ENCODE measurements at places on chromosomes 11 and 22. TPM values are rescaled to one million over a fixed set of nuclear protein-coding genes. Genes with fewer than 3 reads are reported as not detected.

- H3K27me3 ChIP-seq = no peaks in the 10 kb centered on the region
- no peak overlapping the region for H3K27ac ChIP-seq
These were observed 72.9 kb upstream of the ANO1 start for GRCh38 chr11:70005107-70005818.

GUCY1A2 gene
- 2.5 TPM for total RNA-seq

SAA4 gene
- not detected for total RNA-seq

CYB5R2 gene
- 2.5 TPM for total RNA-seq

DNA sequence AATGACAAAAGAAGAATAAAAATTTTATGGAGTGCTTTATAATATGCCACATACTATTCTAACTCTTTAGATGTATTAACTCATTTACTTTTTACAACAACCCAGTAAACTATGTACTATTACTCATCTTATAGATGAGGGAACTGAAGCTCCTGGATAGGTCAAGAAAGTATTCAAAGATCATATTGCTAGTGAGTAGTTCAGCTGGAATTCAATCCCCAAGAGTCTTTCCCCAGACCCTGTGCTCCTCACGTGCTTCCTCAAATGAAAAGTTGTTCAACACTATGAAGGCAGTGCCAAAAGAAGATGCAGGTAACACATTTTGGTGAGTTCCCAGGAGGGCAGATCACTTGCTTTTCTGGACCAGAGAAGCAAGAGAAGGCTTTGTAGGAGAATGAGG lies 46.8 kb downstream of the BTG4 start:
- DNase-seq = no peak
- no peak overlapping the region for H3K4me3 ChIP-seq
- no peaks in the 10 kb centered on the region for H3K27me3 ChIP-seq
- H3K4me1 ChIP-seq = no peaks in the 10 kb centered on the region
- no peaks in the 10 kb centered on the region for H3K36me3 ChIP-seq

DNA sequence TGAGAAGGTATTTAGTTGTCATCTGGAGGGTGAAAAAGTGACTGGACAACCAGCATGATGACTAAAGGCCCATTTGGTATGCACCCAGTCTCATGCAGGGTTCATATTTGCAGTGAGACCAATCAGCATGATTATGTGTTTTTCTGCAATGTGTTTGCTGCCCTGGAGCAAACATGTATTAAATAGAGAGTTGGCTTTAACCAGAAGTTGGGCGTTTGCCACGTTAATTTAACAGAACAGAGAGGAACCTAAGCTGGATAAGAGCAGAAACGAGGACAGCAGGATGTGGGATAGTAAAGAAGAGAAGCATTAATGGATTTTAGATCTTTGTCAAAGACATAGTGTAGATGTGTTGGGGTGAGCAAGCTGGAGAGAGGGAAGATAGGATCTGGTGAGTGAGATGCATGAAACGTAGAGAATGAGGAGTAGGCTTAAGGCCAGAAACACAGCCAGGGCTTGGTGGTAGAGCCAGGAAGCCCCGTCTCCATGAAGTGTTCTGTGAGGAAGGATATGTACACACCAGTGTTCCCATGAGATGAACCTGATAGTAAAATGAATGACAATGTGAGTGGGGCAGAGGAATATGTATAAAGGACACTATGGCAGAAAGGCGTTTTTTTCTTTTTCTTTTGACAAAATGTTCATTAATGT lies 164.0 kb upstream of the PDGFD start:
- H3K36me3 ChIP-seq = no peaks in the 10 kb centered on the region
- no peaks in the 10 kb centered on the region for H3K27me3 ChIP-seq
- no peak overlapping the region for H3K4me3 ChIP-seq
- H3K4me1 ChIP-seq = no peaks in the 10 kb centered on the region
- no peak overlapping the region for H3K27ac ChIP-seq

DNA sequence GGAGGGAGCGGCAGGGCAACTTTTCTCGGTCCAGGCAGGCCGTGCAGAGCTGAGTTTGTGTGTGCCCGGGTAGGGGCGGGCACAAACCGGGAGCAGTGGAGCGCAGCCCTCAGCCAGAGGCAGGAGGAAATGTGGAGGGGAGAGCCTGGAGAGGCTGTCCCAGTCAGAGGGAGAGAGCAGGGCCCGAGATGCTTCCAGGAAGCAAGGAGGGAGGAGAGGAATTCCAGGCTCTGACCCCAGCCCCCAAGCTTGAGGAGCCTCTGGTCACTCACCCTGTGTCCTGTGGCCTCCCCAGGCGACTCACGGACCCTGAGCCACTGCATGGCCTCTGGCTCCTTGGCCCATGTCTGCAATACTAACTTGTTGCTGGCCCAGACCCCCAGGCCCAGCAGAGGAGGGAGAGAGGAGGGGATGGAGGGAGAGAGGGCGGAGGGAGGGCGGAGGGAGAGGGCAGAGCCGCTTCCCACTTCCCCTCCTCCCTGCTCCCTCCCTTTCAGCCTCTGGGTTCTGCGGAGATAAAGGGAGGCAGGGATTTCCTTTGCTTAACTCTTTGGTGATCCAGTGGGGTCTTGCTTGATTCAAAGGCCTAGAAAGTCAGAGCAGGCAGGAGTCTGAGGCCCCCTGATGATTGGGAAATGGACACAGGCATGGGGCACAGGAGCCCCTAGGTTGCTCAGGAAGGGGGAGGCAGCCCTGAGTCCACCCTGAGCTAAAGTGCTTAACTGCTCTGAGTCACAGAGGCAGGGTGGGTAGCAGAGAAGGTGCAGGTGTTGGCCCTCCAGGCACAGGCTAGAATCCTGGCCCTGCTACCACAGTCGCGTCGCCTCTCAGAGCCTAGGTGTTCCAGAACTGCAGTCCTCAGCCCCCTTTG lies at the start of gene C1QTNF6:
Gene C1QTNF6 (minus strand): TSS at position 357 of the 871 bp plus-strand sequence. CDS start 34 bp downstream, at position 323.
- H3K27me3 ChIP-seq = no peaks in the 10 kb centered on the region
- H3K27ac ChIP-seq = peak within 1 kb of the TSS; percentile 76
- peak within 1 kb of the TSS; percentile 43 for H3K4me3 ChIP-seq

- peaks cover 26% of the 10 kb centered on the region for H3K4me1 ChIP-seq
- H3K36me3 ChIP-seq = no peaks in the 10 kb centered on the region
- H3K27me3 ChIP-seq = no peaks in the 10 kb centered on the region
- H3K4me3 ChIP-seq = no peak overlapping the region
- DNase-seq = no peak
These were observed 36.9 kb downstream of the IGF2 start for GRCh38 chr11:2102132-2102882.

E2F8 gene
- not detected for total RNA-seq

GRCh38 chr22:19644314-19645223 lies 69.7 kb upstream of the SEPTIN5 start:
- H3K4me3 ChIP-seq = no peak overlapping the region
- no peaks in the 10 kb centered on the region for H3K4me1 ChIP-seq
- no peak overlapping the region for H3K27ac ChIP-seq
- no peak for DNase-seq
- peaks cover 57% of the 10 kb centered on the region for H3K27me3 ChIP-seq

PIK3IP1 gene
- total RNA-seq = 49.1 TPM

- no peaks in the 10 kb centered on the region for H3K27me3 ChIP-seq
- DNase-seq = no peak
- H3K4me3 ChIP-seq = no peak overlapping the region
- H3K4me1 ChIP-seq = peaks cover 46% of the 10 kb centered on the region
These were observed 16.0 kb downstream of the FZD4 start for GRCh38 chr11:86938900-86939880.

BAIAP2L2 gene
- 1.1 TPM for total RNA-seq

DNA sequence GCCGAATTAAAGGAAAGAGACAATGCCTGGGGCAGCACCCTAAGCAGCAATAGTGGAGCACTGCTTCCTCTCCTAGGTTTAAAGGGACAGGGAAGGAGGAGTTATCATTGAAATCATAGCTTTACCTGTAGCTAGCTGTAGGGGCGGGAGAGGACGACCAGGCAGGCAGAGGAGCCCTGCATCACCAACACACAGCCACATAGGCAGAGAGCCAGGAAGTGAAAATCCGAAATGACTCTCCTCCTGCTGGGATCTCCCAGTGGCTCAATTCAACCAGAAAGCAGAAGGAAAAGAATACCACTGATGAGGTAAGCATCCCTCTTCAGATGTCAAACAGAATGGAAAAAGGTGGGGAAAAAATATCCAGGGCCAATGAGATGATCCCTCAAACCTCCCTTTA lies 20.4 kb downstream of the MRGPRX4 start:
- H3K27ac ChIP-seq = no peak overlapping the region
- no peak overlapping the region for H3K4me3 ChIP-seq
- H3K27me3 ChIP-seq = no peaks in the 10 kb centered on the region
- no peaks in the 10 kb centered on the region for H3K36me3 ChIP-seq
- H3K4me1 ChIP-seq = no peaks in the 10 kb centered on the region

FAM181B gene
- 1.6 TPM for total RNA-seq

- no peak overlapping the region for H3K27ac ChIP-seq
- H3K36me3 ChIP-seq = no peaks in the 10 kb centered on the region
- H3K4me1 ChIP-seq = no peaks in the 10 kb centered on the region
These were observed 54.6 kb downstream of the SLC36A4 start for GRCh38 chr11:93143186-93143585.

- H3K27ac ChIP-seq = no peak overlapping the region
- no peaks in the 10 kb centered on the region for H3K27me3 ChIP-seq
- H3K36me3 ChIP-seq = peaks cover 24% of the 10 kb centered on the region
- DNase-seq = no peak
These were observed 52.2 kb downstream of the PRDM10 start for GRCh38 chr11:129950101-129951091.

MS4A12 gene
- total RNA-seq = not detected

DNA sequence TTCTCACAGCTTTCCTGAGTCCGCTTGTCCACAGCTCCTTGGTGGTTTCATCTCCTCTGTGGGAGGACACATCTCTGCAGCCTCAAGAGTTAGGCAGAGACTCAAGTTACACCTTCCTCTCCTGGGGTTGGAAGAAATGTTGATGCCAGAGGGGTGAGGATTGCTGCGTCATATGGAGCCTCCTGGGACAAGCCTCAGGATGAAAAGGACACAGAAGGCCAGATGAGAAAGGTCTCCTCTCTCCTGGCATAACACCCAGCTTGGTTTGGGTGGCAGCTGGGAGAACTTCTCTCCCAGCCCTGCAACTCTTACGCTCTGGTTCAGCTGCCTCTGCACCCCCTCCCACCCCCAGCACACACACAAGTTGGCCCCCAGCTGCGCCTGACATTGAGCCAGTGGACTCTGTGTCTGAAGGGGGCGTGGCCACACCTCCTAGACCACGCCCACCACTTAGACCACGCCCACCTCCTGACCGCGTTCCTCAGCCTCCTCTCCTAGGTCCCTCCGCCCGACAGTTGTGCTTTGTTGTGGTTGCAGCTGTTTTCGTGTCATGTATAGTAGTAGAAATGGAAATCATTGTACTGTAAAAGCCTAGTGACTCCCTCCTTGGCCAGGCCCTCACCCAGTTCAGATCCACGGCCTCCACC lies 11.7 kb downstream of the RASD2 start:
- H3K27ac ChIP-seq = no peak overlapping the region
- DNase-seq = no peak
- no peaks in the 10 kb centered on the region for H3K36me3 ChIP-seq
- H3K4me3 ChIP-seq = no peak overlapping the region

DNA sequence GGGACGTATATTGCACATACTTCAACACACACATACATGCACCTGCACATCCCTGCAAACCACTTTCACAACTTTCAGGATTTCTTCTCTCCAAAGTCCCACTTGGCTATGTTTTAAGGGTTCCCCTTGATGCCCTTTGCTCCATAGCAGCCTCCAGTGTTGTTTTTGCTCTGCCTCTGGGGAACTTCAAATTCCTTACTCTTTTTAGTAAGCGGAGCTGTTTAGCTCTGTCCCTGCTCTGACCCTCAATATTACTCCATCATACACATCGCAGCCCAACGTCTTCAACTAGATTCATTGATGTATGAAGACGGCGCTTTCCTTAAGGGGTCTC lies 18.3 kb downstream of the PRR5L start:
- no peaks in the 10 kb centered on the region for H3K27me3 ChIP-seq
- no peaks in the 10 kb centered on the region for H3K4me1 ChIP-seq
- H3K27ac ChIP-seq = no peak overlapping the region
- no peak for DNase-seq
- H3K4me3 ChIP-seq = no peak overlapping the region
- H3K36me3 ChIP-seq = no peaks in the 10 kb centered on the region

DNA sequence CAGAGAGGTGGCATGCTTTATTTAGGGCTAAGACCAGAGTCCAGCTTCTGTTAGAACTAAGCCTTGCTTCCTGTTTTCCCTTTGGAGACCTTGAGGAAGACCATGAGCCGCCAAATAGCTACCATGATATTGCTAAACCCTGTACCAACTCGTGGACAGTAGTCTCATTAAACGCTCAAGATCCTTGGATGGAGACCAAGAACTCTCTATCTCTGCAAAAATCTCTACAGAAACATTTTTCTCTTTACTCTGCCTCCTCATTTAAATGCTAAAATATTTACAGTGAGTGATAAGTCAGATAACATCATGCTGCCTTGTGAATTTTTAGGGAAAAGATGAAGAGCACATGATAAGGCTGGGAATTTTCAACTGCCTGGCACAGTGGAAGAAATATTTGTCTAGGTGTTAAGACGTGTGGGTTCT lies 197.8 kb downstream of the MAML2 start:
- peaks cover 37% of the 10 kb centered on the region for H3K4me1 ChIP-seq
- no peaks in the 10 kb centered on the region for H3K36me3 ChIP-seq
- H3K27me3 ChIP-seq = no peaks in the 10 kb centered on the region
- H3K4me3 ChIP-seq = no peak overlapping the region
- no peak overlapping the region for H3K27ac ChIP-seq
- DNase-seq = no peak

DNA sequence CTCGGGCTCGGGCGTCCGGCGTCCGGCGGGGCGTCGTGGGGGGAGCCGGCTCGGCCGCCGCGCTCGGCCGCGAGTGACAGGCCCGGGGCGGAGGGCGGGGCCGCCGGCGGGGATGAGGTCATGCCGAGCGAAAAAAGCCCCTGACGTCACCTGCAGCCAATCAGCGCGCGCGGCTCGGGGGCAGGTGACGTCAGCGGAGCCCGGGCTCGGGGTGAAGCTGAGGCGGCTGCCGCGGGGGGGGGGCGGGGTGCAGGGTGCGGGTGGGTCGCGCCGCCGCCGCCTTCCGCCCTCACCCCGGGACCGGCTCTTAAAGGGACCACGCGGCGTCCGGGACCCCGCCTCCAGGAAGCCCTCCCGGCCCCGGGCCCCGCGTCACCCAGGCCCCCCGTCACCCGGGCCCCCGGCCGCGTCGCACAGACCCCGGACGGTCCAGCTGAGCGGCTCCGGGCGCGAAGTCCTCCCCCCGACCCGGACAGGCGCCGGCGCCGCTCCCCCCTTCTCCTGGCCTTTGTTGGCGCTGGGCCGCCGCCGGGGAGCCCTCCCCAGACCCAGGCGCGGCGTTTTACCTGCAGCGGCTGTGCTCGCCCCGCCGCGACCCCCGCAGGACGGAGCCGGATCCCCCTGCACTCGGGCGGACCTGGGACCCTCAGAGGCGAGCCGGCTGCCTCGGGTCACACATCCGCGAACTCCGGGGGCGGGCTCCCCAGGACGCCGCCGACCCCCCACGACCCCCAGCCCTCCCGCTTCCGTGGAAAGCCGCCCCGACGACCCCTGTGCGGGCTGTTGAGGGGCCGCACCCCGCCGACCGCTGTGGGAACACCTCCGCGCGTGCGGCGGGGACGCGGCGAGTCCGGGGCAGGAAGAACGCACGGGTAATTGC lies at the start of gene DUSP8:
Gene DUSP8 (minus strand): TSS at position 75 of the 880 bp plus-strand sequence. CDS start 6,445 bp downstream, outside the sequence.
- peak within 1 kb of the TSS; percentile 68 for H3K4me3 ChIP-seq
- H3K4me1 ChIP-seq = peaks cover 70% of the 10 kb centered on the region
- peak; percentile 95 for DNase-seq
- H3K27me3 ChIP-seq = no peaks in the 10 kb centered on the region
- peak within 1 kb of the TSS; percentile 86 for H3K27ac ChIP-seq

NUP160 gene
- 18.5 TPM for total RNA-seq

All from esophagus muscularis mucosa (tissue), 4 donors.